ENCODE measurements at places on chromosomes 6 and 20.

GRCh38 chr6:45436544-45437438, 59.1 kb upstream of the SUPT3H start:
- peak; percentile 63 for DNase-seq

DNA sequence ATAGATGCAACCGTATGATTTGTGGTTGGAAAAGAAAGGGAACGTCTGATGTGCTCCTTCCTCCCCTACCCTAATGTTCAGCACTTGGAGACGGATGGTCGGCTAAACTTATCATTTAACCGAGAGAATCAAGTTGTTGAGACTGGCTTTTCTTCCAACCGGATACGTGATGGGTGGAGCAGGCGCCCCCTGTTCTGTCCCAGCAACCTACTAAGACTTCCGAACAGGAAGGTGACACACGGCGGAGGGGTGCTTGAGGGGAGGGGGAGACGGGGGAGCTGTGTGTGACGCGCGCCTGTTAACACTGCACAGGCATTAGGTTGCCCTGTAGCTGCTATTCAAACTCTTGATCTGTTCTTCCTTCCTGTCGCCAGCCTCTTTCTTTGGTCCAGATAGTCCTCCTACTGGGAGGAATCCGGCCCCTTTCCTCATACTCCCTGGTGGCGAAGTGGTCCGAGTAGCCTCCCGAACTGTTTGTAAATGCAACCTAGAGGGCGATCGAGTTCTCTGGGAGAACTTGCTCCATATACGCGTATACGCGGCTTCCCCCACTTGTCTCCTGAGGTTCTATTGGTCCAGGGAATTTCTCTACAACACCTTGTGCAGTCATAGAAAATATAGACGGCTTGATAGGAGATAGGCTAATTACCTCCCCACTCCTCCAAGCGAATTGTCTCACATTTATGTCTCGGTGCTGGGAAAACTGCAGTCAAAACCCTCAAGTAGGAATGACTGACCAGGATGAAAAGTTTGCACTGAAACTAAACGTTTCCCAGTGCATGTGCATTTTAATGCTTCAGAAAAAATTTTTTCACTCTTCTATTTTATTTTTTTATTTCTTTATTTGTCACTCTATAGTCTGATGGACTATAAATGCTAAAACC, 126.0 kb upstream of the SLC2A12 start:
- DNase-seq, result peak; percentile 68

DNA sequence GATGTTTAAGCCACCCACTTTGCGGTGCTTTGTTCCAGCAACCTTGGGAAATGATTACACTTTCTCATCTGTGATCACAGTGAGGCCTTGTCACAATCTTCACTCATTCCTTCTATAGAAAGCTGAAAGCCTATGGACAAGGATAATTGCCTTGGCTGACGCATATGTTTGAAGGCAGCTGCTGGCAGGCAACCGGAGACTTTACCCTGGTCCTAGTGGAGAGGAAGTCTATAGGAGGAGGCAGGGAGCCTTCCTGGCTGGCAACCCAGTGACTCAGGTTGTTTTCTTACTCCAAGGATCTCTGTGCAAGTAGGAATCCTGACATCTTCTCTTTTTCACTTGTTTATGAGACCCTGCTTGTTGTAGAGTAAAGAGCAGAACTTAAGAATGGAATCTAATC, 34.1 kb upstream of the ESR1 start:
- DNase-seq, result no peak

- DNase-seq, result no peak
These were observed 115.7 kb downstream of the AIG1 start for GRCh38 chr6:143176090-143177021.

- no peak for DNase-seq
These were observed 121.1 kb downstream of the CDKAL1 start for GRCh38 chr6:20655317-20655716.

All from activated T-cell treated with anti-CD3 and anti-CD28 coated beads, Interleukin-2, amount 50 U/mL, for 72 hours (primary cell).